ENCODE measurements at places on chromosomes 7 and 10.

DNA sequence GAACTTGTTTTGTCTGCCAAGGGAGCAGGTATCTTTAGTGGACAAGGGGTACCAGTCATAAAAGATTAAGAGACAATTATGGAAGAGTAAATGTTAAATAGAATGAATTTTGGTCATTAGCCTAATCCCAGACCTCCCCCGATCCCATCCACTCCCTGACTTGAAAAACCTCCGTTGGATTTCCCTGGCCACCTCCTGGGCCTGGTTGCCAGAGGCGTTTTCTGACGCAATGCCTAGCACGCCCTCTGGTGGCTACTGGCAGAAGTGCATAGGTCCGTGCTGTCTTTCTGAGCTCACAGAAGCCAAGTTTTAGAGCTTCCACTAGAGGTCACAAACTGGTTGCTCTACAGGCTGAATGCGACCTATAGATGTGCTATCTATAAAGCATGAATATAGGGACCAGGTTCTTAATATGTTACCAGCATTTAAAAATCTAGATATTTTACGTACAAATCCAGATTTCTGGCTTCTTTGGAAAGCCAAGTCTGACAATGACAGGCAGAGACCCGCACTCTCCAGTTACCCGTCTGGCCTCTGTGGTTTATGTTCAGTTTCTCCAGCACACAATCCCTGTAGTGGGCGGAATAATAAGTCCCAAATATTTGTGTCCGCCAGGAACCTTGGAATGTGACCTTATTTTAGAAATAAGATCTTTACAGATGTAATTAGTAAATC, 39.8 kb downstream of the SPOCK2 start:
- peak; percentile 84 for DNase-seq

DNA sequence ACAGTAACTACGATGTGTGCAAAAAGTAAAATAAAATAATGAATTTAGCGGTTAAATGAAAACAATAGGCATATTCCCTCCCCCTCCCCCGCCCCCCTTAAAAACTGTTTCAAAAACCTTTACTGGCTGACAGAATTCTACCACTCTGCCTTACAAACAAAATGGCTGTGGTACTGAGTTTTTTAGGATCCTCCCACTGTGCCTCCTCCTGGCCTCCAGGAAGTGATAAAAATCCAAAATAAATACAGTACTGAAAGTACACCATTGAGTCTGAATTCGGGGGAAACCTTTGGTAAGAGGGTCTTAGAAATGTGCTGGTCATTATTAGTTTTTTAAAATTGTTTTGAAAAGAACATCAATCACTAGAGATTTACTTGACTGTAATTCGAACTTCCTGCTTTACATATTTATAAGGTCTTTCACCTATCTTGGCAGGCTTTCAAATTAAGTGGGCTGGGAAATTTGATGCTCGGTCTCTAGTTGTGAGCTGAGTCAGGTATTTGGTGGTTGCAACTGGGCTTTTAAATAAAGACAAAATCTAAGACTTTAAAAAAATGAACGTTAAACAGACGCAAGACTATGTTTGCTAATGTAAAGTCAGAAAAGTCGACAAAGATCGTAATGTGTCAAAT, 32.5 kb upstream of the EPC1 start:
- peak; percentile 16 for DNase-seq

- DNase-seq, result no peak
Observed at GRCh38 chr7:67021260-67021659, 24.6 kb downstream of the TYW1 start.

DNA sequence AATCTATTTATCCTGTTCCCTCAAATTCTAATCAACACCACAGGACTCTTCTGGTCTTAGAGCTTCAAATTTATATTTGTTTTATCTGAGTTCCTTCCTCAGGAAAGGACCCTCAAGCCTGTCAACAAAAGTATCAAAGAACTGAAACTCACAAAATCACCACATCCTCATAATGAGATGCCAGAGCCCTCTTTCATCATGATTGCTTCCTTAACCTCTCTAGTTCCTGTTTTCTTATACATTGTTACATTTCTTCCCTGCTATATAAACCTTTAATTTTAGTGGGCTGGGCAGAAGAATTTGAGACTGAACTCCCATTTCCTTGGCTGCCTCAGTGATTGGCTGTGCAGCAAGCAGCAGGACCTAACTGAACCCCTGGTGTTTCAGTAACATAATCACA, 189.7 kb downstream of the ZNF248 start:
- no peak for DNase-seq

DNA sequence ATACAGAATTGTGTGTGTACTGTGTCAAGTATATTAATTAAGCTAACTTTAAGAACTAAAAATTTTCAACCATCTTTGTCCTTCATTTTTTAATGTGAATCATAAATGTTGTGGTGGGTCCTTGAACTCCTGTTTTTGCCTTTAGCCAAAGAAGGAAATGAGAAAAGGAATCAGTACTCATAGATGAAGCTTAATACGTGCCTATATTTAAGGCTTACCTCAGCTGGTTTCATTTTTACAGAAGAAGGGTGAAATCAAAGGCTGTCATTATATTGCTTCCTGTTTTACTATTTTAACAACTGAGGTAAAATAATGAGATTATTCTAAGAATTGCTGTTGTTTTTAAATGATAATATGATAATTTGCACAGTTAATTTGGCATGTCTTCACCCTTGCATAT, 6.3 kb upstream of the SNX13 start:
- DNase-seq, result no peak

DNA sequence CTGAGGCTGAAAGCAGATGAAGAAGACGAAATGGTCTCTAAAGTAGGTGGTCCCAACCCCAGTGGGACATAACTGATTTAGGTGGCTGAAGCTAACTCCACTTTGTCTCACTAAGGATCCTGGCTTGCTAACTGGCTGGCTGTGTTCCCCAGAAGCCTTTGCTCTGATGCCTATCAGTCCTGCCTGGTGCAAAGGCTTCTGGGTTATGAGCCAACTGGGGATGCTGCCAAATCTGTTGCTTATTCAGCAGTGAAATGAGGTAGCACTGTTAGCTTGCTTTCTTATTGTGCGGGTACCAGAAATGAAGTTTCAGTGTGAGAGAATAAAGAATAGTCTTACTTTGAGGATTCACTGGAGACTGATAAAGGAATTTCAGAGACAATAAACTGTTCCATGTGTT, 18.1 kb downstream of the PRKG1 start:
- no peak for DNase-seq

GRCh38 chr10:121952226-121952625, 22.8 kb downstream of the NSMCE4A start:
- DNase-seq, result no peak

GRCh38 chr7:37104822-37105518, 343.7 kb downstream of the ELMO1 start:
- no peak for DNase-seq

GRCh38 chr7:120738816-120739215, 119.1 kb downstream of the TSPAN12 start:
- DNase-seq, result no peak

DNA sequence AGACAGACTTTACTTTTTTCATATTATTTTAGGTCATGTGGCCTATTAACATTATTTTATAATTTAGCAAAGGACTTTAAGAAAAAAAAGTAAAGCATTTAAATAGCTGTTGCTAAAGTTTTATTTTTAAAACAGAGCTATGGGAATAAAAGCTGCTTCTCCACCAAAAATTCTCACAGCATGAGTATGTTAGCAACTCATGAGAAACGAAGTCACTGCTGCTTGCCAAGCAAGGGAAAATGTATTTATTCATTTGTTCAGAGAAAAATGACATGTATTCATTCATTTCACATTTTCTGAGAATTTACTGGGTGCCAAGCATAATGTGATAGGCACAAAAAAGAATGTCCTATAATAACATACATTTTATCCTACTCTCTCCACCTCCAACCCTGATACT, 5.1 kb downstream of the LRRC72 start:
- DNase-seq, result no peak

- DNase-seq, result no peak
Observed at GRCh38 chr7:155964543-155964942, 152.3 kb upstream of the SHH start.

DNA sequence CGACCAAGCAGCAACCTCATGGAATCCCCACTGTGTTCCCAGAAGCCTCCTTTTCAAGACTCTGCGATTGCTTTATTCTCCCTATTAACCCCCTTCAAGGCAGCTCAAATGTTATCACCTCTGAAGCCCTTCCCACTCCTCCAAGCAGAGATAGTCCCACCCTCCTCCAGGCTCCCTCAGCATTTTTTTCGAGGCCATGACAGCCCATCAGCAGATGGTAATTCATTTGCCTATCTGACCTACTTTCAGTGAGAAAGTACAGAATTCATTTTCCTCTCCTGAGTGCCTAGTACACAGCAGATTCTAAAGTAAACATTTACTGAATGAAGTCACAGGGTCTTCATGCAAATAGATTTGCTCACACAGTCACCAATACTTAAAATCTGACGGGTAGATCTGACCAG, 47.8 kb downstream of the HERPUD2 start:
- DNase-seq, result no peak

GRCh38 chr10:70815504-70816219, at the start of gene SGPL1:
Gene SGPL1, plus strand, starts transcription at chr10:70815948. Its CDS starts 906 bp downstream, at chr10:70816854.
- peak; percentile 75 for DNase-seq

Measured in stimulated activated CD4-positive, alpha-beta T cell treated with anti-CD3 and anti-CD28 coated beads, Interleukin-4, amount 100 ng/mL, for 4 hours (primary cell).